ENCODE measurements at places on chromosomes 1 and 21.

GRCh38 chr1:106995970-106996369, 60.5 kb upstream of the PRMT6 start:
- DNase-seq: no peak

DNA sequence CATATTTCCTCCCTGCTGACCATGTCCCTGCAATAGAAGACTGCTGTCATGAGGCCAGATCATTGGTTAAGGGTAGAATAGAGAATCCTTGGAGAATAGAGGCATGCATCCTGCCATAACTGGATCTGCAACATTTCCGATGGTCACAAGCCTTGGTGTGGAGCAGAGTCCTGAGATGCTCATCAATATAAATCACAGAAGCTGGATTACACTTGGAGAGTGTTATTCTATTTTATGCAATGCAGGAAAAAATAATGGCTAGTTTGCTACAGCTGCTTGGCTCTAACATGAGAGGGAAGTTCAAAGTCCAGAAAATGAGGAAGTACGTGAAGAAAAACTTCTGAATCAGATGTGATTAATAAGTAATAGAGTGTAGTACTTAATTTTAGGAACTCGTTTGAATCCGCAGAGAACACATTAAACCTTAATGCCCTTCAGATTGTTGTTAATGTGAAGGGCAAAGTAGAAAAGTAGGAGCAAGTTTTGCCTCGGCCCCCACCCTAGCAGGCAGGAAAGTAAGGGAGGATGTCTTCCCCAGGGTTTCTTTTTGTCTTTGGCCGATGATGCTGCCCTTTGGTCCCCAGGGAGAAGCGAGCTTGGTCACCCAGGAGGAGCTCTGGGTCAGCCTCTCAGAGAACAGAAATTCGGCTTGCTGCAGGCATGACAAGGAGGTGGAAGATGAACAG, 59.5 kb downstream of the KCNK1 start:
- DNase-seq: no peak

GRCh38 chr1:171740987-171741871, 636 bp downstream of the VAMP4 start:
- no peak for DNase-seq

DNA sequence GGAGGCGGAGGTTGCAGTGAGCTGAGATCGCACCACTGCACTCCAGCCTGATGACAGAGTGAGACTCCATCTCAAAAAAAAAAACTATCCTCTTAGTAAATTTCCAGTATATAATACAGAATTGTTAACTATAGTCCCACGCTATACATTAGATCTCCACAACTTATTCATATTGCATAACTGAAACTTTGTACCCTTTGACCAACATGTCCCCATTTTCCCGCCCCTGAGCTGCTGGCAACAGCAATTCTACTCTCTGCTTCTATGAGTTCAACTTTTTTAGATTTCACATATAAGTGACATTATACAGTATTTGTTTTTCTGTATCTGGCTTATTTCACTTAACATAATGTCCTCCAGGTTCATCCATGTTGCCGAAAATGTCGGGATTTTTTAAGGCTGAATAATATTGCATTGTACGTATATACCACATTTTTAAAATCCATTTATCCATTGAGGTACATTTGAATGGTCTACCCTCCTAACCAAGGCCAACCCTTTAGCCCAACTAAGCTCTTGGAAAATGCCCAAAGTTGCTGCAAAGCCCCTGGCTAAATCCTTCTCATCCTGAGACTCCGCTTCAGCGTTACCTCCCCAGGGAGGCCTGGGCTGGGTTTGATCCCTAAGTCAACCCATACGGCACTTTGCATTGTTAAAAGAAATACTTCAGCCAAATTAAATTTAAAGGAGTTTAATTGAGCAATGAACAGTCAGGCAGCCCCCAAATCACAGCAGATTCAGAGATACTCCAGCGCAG, 34.2 kb downstream of the NEK2 start:
- no peak for DNase-seq

- DNase-seq: no peak
Observed at GRCh38 chr1:93749894-93750301, 68.3 kb upstream of the BCAR3 start.

DNA sequence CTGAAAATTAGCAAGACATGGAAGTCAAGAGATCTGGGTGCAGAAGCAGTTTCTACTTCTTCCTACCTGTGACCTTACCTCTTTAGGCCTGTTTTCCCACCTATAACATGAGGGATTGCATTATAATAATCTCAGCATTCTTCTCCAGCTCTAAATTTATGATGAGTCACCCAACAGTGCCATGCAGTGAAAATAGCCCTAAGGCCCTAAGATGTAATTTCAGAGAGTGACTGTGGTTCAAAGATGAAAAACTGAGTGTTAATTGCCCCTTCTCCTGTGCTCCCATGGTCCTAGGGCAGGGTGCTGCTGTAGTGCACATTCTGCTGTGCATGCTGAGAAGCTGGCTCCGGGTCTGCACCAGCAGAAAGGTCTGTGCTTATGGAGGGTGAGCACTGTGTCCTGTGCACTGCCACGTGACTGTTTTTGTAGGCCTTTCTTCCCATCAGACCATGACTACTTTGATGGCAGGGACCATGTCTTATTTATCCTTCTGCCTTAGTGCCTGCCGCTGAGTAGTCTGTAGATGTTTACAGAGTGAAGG, 29.7 kb downstream of the JUN start:
- DNase-seq: no peak

GRCh38 chr21:45415943-45416611, 11.1 kb downstream of the COL18A1 start:
- no peak for DNase-seq

DNA sequence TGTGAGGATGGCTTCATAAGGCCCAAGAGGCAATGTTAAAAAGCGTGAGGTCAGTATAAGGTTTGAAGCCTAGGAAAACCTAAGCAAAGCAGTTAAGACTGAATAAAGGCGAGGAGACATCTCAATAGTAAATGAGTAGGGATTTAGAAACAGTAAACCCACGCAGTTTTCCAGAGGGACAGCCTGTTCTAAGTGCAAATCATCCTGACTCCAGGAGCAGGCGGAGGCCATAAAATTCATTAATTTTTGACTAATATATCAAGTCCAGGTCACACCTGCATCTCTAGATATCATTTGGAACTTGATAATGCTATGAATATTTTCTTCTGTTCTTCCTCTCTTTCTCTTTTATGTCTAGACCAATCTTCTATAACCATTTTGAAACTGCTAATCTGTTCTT, 597.0 kb upstream of the RGS18 start:
- no peak for DNase-seq

DNA sequence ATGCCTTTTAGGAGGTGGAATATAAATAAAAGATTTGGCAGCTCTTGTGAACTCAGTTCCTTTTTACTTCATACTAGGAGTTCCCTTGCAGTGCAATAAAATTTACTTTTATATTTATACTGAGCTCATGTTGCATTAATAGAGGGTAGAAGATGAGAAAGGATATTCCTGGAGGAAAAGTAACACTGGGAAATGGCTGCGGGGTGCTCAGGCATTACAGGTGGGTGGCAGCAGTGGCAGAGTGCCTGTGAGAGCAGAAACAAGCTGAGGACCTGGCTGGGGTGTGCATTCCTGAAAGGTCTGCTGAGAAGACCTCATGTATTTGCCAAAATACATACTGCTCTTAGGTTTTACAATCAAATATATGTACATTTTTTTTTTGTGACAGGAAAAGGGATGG, 126.9 kb downstream of the COQ8A start:
- DNase-seq: no peak

DNA sequence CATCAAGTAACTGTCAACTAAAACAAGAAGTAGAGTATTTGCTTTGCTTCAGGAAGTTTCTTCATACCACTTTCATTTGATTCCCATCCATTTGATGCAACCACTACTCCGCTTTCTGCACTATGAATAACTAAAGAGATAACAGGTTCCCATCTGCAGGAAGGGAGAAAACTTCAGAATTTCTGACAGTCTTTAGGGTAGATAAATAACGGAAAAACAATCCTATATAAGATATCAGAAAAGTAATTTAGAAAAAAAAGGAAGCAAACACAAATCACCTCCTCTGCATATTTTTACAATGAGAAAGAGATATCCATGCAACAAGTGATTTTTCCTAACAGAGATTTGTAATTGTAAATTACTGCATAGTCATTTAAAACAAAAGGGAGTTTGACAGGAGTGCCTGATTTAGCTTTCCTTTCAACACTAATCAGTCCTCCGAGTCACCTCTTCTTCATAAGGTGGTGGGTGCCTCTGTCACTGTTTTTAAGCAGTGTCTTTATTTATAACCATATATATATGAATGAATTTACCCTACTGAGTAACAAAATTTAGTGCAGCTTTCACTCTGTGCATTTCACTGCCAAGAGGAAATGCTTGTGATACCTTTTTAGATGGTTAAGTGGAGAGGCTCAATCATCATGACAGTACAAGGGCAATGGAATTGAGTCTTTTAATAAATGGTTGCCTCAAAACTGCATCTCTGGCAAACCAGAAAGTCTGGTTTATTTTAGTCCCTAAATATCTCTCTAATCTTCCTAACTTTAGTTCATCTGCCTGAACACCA, 1920.4 kb downstream of the MRPL39 start:
- no peak for DNase-seq

DNA sequence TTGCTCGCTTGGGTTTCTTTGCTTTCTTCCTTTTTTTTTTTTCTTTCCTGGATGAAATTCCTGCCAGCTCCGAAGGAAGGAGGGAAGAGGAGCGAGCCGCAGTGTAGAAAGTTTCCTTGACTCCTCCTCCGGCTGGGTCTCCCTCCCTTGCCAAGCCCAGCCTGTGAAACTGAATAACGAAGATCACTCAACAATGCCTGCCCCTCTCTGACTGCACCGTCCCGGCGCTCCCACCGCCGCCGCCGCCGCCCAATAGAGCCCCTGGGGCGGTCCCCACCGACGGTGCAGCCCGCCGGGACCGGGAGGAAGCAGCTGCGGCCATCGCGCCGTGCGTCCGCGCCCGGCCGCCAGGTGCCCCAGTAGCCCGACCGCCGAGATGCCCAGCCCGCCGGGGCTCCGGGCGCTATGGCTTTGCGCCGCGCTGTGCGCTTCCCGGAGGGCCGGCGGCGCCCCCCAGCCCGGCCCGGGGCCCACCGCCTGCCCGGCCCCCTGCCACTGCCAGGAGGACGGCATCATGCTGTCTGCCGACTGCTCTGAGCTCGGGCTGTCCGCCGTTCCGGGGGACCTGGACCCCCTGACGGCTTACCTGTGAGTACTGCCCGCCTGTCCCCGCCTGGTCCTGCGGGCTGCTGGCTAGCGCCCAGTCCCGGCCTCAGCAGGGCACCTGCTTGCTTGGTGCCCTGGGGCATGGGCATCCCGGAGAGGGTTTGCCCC, at the start of gene LGR6:
Gene LGR6, plus strand, starts transcription at position 186 of the 714 bp plus-strand sequence. Its CDS starts 191 bp downstream, at position 377.
- no peak for DNase-seq

DNA sequence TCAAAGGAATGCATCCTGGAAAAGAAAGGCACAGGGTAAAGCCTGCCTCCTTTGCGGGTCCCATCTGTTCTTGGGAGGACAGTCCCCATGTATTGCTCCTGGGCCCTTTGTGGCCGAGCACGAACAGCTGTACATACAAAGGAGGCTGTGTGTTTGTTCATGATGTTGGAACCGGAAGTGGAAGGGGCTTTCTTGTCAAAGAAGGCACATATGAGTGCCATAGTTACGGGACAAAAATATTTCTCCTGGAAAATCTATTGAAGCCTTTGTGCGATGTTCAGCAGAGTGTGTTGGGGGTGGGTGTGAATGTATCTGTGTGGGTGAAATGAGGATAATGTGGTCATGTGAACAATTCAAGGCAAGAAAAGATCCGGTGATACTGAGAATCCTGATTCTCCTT, 297.6 kb downstream of the DISC1 start:
- DNase-seq: no peak

DNA sequence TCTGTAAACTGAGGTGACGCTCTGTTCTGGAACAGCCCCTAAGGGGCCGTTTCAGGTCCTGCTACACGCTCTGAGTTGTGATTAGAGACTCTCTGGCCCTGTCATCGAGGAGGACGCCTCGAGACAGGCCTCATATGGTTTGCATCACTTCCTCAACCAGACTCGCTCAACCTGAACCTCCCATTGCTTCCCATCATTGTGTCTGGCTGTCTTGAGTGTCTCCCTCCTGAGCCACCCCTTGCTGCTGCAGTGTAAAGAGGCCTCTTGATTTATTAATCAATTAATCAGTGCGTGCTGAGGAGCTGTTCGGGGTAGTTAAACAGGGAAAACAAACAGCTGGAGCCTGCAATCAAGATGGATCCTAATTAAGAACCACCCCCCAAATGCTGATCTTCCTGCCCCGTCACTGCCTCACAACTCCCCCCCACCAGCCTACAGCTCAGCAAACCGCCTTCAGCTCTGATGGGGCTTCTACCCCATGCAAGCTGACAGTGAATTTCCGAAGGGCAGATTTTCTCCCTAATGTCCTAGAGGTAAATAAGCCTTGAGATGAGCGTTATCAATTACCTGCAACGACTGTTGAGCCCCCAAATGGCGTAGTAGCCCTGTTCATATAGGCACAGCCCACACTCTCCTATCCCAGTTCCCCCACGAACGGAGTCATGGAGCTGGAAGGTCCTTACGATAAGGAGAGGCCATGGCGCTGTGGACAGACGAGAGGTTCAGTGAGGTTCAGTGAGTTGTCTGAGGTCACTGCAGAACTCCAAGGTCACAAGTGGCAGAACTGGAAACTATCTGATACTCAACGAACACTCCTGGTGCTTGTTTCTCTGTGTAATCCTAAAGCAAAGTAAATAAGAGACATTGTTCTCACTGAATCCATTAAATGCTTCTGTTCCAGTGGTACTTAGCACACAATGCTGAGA, 210.6 kb downstream of the KIF26B start:
- no peak for DNase-seq

DNA sequence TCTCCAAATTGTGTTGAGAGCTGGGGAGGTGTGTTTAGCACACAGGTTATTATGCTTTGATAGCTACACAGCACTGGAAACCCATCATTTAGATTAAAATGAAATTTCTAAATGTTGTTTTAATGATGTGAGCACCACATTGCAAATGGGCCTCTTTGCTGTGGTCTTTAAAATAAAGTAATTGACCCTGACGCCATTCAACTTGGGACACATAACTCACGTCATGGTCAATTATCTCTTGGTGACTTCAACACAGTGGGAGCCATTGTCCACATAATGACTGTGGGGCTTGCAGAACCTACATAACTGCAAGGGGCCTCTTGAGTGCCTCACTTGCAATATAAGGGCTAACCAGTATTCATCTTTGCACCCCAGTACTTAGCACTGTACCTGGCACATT, 280.4 kb downstream of the HLX start:
- no peak for DNase-seq

DNA sequence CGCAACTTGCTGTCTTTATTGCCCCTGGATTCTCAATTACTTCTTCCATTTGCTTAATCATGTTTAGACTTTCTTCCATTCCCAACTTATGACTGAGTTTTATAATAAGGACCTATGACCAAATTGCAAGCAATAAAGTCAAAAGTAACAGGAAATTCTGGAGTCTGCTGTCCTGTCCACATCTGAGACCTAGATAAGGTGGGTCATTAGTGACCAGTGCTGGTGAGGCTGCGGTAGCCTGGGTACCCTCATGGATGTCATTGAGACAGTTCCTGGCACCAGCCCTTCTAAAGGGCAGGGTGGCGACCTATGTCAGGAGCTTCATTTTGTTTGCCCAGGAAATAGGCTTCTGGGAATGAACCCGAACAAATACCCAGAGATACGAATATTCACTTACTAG, 30.6 kb upstream of the SSBP3 start:
- no peak for DNase-seq

- DNase-seq: no peak
Observed at GRCh38 chr21:15751546-15751945, 21.8 kb downstream of the USP25 start.

- no peak for DNase-seq
Observed at GRCh38 chr1:179541774-179542173, 34.0 kb downstream of the NPHS2 start.

All from stimulated activated CD4-positive, alpha-beta T cell treated with anti-CD3 and anti-CD28 coated beads, Interleukin-1b, Interleukin-23, amount 100 ng/mL, for 1 hour (primary cell).